ENCODE measurements at places on chromosomes 12 and 14.

- no peak for DNase-seq
Measured at GRCh38 chr14:54676812-54677708, 110.1 kb downstream of the SAMD4A start.

- no peak for DNase-seq
Measured at GRCh38 chr12:18857656-18858055, 119.7 kb downstream of the CAPZA3 start.

DNA sequence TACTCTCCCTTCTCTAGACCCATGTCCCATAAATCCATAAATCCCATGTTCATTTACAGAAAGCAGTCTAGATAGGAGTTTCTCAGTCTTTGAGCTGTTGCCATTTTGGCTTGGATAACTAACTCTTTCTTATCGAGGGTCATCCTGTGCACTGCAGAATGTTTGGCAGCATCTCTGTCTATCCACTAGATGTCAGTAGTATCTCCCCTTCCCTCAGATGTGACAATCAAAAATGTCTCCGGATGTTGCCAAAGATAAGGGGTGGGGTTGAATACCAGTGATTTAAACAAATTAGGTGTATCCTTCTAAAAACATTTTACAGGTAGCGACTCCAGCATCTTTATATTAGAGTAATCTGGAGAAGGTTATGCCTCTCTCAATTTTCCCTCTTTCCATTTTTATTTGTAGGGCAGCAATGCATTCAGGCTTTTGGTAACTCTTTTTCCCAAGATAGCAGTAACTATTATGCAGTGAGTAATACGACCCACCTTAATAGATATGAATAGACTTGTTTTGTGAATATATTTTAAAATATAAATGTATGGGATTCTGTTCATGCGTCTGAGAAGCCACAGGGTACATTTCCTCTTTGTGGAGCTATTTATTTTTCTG lies 100.7 kb downstream of the LRRK2 start:
- peak; percentile 10 for DNase-seq

DNA sequence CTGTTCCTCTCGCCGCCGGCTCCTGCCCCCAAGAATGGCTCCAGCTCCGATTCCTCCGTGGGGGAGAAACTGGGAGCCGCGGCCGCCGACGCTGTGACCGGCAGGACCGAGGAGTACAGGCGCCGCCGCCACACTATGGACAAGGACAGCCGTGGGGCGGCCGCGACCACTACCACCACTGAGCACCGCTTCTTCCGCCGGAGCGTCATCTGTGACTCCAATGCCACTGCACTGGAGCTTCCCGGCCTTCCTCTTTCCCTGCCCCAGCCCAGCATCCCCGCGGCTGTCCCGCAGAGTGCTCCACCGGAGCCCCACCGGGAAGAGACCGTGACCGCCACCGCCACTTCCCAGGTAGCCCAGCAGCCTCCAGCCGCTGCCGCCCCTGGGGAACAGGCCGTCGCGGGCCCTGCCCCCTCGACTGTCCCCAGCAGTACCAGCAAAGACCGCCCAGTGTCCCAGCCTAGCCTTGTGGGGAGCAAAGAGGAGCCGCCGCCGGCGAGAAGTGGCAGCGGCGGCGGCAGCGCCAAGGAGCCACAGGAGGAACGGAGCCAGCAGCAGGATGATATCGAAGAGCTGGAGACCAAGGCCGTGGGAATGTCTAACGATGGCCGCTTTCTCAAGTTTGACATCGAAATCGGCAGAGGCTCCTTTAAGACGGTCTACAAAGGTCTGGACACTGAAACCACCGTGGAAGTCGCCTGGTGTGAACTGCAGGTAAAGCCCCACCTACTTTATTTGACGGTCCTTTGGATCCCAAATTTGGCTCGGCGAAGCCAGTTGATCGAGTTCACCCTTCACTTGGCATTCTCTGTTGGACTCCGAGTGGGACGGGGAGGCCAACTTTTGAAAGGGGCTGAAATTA lies 1.5 kb downstream of the WNK1 start:
- no peak for DNase-seq

GRCh38 chr12:578748-579419 lies 84.4 kb downstream of the NINJ2 start:
- DNase-seq, result no peak

DNA sequence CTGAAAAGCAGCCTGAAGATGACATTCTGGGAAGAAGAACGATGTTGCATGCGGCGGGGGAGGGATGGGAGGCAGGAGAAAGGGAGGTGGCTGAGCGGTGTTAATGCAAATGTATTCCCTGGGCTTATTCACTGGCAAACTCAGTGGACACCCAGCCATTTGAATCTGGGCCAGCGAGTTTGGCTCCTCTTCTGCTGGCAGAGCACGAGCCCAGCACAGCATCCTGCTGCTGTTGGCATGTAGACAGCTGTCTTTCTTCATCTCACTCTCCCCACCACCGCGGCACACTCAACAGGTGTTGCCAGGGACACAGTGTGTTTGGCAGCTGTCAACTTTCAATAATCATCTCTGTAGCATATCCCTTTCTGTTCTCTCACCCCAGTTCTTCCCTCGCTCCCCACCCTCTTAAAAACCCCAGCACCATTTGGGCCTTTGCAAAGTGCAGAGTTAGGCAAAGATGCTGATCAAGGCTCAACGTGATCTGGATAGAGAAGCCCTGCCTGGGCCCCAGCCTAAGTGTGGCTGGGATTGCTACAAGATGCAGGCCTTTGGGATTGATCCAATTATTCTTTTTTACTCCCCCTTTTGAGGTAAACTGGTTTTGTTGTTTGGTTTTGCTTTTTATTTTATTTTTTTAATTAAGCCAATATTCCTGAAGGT lies 131.9 kb downstream of the EXOC5 start:
- DNase-seq, result no peak

DNA sequence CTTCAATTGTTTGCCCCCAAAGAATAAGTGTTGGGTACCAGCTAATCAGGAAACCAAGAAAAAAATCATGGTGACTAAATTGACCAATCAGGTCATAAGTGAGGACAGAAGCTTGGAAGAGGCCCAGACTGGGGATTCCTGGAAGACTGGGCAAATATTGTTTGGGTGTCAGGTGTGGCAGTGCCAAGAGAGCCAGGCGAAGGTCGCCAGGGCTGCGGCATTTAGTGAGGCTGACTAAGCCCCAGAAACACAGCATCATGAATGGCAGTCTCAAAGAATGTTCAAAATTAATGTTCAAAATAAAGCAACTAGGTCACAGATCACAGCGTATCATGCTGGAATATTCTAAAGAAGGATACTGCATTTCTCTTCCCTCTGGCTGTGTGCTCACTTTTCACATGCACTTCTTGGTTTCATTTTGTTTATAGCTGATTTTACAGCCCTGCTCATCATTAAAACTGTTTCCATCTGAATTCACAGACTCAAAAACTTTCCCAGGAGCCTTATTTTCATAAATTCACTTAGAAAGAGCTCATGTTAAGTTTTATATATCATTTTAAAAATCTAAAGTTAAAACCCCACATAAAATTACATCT lies 85.3 kb upstream of the OVCH1 start:
- DNase-seq, result no peak

GRCh38 chr14:94970941-94971730 lies 186.2 kb downstream of the DICER1 start:
- DNase-seq, result no peak

DNA sequence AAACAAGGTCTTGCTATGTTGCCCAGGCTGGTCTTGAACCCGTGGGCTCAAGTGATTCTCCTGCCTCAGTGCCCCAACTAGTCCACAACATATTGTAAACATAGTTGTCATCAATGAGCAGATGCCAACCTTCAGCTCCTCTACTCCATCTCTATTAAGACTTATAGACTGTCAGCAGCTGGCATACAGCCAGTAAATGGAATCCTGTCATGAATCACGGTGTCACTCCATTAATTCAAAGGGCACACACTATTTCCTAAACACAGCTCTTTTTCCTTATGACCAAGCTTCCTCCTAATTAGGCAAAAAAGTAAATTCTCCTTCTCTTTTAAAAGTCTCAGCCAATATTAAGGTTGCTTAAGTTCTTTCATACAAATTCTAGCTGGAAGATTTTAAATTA lies 111.2 kb downstream of the ITPR2 start:
- no peak for DNase-seq

All from NCI-H774 (cell line).